ENCODE measurements at places on chromosomes 12 and 14. TPM values are rescaled to one million over a fixed set of nuclear protein-coding genes. Genes with fewer than 3 reads are reported as not detected.

DNA sequence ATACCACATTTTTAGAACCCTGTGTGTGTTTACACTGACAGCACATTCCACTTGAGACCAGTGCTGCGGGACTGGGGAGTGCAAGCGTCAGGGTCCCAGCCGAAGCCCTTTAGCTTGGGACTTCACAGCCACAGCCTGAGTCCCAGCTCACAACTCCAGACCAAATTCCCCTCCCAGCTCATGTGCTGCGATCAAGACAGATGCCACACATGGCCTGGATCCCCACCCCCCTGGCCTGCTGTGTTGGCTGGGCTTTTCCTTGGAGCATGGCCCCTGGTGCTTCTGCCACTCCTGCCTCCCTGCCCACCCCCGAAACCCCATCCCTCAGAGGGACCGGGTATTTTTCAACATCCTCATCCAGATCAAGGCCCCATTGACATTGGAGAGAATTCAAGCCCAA lies 63.7 kb downstream of the WDR20 start:
- peaks cover 15% of the 10 kb centered on the region for H3K36me3 ChIP-seq
- no peaks in the 10 kb centered on the region for H3K27me3 ChIP-seq
- H3K4me3 ChIP-seq: no peak overlapping the region
- DNase-seq: no peak
- peaks cover 40% of the 10 kb centered on the region for H3K4me1 ChIP-seq

- no peak overlapping the region for H3K4me3 ChIP-seq
- DNase-seq: no peak
- peaks cover 1% of the 10 kb centered on the region for H3K36me3 ChIP-seq
- peaks cover 11% of the 10 kb centered on the region for H3K4me1 ChIP-seq
- no peak overlapping the region for H3K27ac ChIP-seq
These were observed 4.7 kb upstream of the NCKAP5L start for GRCh38 chr12:49832836-49833421.

DNA sequence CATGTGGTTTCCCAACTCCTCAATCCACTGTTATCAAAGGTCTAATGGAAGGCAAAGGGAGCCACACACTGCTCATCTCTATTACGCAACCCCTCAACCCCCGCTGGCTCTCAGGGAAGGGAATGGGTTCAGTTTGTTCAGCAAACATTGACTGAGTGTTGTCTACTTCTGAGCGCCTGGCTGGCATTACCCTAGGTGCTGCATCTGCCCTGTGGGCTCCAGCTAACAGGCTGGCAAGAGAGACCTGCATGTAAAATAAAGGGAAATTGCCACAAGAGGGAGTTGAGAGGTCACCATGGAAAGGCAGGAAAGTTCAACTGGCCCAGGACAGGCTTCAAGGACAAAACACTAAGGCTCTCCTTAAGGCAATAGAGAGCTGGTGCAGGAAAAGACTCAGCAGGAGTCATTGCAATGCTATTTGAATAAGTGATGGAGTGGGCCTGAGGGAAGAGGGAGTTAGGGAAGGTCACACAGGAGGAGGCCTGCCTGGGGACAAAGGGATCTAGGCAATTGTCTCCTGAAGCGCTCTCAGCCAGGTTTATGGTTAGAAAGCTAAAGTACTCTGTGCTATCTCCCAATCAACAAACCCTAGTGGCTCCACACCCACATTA lies 5.5 kb upstream of the ZNF740 start:
- H3K4me3 ChIP-seq: no peak overlapping the region
- H3K27ac ChIP-seq: no peak overlapping the region
- H3K36me3 ChIP-seq: peaks cover 1% of the 10 kb centered on the region
- H3K27me3 ChIP-seq: no peaks in the 10 kb centered on the region

Gene GYS2
- total RNA-seq: not detected

Gene CDCA3
- total RNA-seq: 106 TPM
